ENCODE measurements at places on chromosomes 3 and 15. TPM values are rescaled to one million over a fixed set of nuclear protein-coding genes. Genes with fewer than 3 reads are reported as not detected.

ATP13A5 gene
- polyA plus RNA-seq = 0.07 TPM

ACKR2 gene
- polyA plus RNA-seq = 2.7 TPM

GRAMD1C gene
- polyA plus RNA-seq = 1.9 TPM

CEP19 gene
- 4.8 TPM for polyA plus RNA-seq

POPDC2 gene
- polyA plus RNA-seq = 3.0 TPM

ASB14 gene
- not detected for polyA plus RNA-seq

SENP8 gene
- 4.4 TPM for polyA plus RNA-seq

CLRN1 gene
- not detected for polyA plus RNA-seq

GOLGA6D gene
- not detected for polyA plus RNA-seq

CYP1A1 gene
- polyA plus RNA-seq = not detected

VILL gene
- polyA plus RNA-seq = 4.8 TPM

TM6SF1 gene
- polyA plus RNA-seq = 3.4 TPM

FAM81A gene
- 2.2 TPM for polyA plus RNA-seq

CTXND1 gene
- polyA plus RNA-seq = 0.17 TPM

SPATA12 gene
- 0.12 TPM for polyA plus RNA-seq

VIPR1 gene
- polyA plus RNA-seq = 2.2 TPM

CPN2 gene
- polyA plus RNA-seq = not detected

CLSTN2 gene
- polyA plus RNA-seq = 28.9 TPM

CCDC33 gene
- polyA plus RNA-seq = 0.10 TPM

DPPA4 gene
- polyA plus RNA-seq = 0.08 TPM

RETNLB gene
- polyA plus RNA-seq = not detected

STRIT1 gene
- polyA plus RNA-seq = not detected

ZBED2 gene
- 0.15 TPM for polyA plus RNA-seq

RHO gene
- not detected for polyA plus RNA-seq

RLBP1 gene
- not detected for polyA plus RNA-seq

AHSG gene
- polyA plus RNA-seq = not detected

TUSC7 gene
- not detected for polyA plus RNA-seq

POU1F1 gene
- polyA plus RNA-seq = not detected

PLA2G4E gene
- polyA plus RNA-seq = 0.02 TPM

BCHE gene
- polyA plus RNA-seq = 1.2 TPM

CPLX3 gene
- not detected for polyA plus RNA-seq

SLC24A5 gene
- not detected for polyA plus RNA-seq

PTPN23 gene
- polyA plus RNA-seq = 7.3 TPM

IGSF11 gene
- polyA plus RNA-seq = 16.8 TPM

TMEM45A gene
- polyA plus RNA-seq = 11.8 TPM

CSTA gene
- 37.9 TPM for polyA plus RNA-seq

SLC12A8 gene
- polyA plus RNA-seq = 11.0 TPM

TRIM71 gene
- polyA plus RNA-seq = not detected

SMARCC1 gene
- polyA plus RNA-seq = 24.8 TPM

ZNF80 gene
- not detected for polyA plus RNA-seq

NEK10 gene
- polyA plus RNA-seq = 0.41 TPM

Data from ovary (tissue), 10 donors.